ENCODE measurements at places on chromosomes 4 and X. TPM values are rescaled to one million over a fixed set of nuclear protein-coding genes. Genes with fewer than 3 reads are reported as not detected.

TMEM156 gene
- total RNA-seq, result not detected

DCAF8L2 gene
- not detected for total RNA-seq

USP51 gene
- total RNA-seq, result 2.3 TPM

TMPRSS11D gene
- total RNA-seq, result not detected

ZCCHC18 gene
- 0.52 TPM for total RNA-seq
